Right forelimb (tissue), 1 donor: ENCODE measurements at places on chromosomes 4 and X.

DNA sequence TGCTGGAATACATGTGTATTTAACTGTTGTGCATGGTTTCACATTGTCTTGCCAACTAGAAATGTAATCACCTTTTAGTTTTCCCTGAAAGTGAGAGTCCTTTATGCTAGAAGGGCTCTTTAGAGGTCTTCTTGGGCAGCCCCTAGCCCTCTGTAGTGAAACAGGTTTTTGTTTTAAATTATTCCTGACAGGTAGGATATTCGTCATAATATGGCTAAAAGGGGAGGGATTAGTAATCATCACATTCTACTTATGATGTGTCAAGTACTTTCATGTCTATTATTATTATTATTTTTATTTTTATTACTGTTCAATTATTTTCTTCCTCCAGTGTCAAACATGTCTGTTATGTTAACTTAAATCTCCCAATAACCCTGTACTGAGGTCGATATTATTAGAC lies 35.5 kb downstream of the MSN start:
- no peak for DNase-seq

DNA sequence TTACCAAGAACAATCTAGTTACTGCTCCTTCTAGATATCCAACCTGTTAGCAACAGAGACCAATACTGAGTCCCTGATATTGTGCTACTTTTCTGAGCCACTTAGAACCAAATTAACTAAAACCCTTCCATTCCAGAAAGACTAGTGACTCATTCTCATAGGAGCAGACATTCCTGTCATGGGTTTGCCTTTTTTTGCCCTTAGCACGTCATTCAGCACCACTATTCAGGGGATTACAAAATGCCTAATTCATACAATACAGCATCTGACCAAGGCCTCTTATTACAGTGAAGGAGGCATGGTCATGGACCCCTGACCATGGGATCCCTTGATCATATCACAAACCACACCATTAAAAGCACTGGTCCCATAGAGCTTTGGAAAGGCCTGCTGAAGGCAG lies 123.8 kb upstream of the CXCL13 start:
- no peak for DNase-seq

DNA sequence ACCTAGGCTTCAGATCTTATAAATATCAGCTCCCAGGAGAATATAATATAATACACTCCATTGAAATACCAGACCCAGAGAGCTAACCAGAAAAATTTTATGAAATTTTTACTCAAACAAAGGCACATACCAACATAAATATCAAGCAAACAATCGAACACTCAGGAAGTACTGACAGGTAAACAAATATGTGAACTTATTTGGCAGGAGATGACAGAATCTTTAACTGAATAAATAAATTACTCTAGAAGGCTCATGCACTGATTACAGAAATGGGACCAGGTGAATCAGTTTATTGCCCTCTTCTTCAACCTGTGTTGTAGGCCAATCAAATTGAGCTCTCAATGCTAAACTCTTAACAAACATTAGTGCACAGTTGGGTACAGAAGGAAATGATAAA lies 225.2 kb upstream of the PABPC4L start:
- DNase-seq = no peak

- no peak for DNase-seq
These were observed 148.2 kb downstream of the COMMD8 start for GRCh38 chr4:47315346-47315745.

DNA sequence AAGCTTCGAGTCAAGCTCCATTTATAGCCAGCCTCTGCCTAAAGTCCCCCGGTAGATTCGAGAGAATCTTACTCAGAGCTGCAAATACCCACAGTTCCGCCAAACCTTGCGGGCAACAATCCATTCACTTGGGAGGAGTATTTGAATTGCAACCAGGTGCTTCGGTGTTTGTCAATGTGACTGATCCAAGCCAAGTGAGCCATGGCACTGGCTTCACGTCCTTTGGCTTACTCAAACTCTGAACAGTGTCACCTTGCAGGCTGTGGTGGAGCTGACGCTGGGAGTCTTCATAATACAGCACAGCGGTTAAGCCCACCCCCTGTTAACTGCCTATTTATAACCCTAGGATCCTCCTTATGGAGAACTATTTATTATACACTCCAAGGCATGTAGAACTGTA lies 11.2 kb downstream of the CD40LG start:
- DNase-seq = no peak

GRCh38 chr4:139794158-139794954 lies 128.7 kb downstream of the MGST2 start:
- no peak for DNase-seq

DNA sequence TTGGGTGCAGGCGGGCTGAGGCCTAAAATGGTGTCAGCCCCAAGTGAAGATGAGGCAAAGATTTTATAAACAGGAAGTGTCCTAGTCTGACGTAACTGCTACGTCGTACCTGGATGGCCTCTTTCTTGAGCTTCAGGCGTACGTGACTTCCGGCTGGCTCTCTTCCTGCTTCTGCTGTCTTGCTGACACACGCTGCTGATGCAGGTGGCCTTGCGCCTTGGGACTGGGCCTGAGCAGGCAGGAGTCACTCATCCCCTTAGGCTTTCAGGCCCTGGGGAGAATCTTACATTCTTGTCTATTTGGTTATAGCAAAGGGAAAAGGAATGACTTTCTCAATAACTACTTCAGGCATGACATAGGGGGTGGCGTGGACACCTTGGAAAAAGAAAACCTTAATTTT lies 20.1 kb upstream of the ABRAXAS1 start:
- DNase-seq = no peak

GRCh38 chrX:17617806-17618205 lies 119.5 kb upstream of the SCML1 start:
- no peak for DNase-seq

DNA sequence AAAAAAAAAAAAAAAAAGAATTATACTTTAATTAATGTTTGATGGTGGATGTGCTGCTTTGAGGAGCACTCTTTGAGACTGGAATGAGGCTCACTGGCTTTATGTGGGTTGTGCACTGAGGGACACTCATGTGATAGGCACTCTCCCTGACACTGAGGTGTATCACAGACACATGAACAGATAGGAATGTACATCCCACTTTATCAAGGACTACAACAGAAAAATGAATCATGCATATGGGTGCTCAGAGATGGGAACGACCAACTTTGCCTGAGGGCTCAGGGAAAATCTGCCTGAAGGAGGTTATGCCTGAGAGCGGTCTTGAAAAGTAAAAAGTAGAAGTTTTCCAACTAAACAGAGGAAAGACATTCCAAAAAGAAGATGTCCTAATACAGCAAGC lies 97.7 kb upstream of the RBPJ start:
- DNase-seq = no peak

DNA sequence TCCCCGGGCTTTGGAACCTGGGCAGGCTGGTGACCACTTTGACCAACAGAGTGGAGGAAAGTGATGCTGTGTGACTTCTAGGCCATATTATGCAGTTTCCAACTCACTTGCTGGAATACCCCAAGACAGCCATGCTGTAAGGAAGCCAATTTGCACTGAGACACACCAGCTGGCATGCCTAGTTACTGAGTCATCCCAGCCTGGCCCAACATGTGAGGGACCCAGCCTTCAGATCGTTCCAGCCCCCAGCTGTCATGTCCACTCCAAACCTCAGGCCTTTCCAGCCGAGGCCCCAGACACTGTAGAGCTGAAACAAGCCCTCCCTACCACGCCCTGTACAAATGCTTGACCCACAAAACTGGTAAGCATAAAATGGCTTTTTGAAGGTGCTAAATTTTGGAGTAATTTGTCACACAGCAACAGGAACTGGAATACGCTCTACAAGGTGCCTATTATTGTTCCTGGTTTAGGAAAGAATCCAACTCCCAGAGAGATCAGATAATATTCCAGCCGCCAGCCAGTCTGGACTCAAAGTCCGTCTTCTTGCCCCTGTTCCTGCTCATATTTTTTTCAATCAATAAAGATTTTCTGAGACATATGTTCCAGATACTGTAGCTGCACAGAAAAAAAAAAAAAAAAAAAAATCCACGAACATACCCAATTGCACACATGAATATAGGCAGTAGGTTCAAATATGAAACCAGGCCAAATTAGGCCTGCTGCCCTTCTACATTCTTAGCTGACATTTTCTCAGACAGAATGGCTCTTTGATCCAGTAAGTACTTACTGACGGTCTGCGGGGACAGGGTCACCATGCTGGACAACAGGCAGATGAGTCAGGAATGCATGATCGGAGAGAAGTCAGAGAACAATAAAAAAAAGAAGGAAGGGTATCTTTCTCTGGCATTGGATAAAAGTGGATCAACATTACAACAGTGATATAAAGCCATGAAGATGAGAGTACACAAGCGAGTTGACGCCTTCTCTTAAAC lies 35.1 kb downstream of the SH3KBP1 start:
- DNase-seq = no peak

GRCh38 chr4:52780206-52780605 lies 29.0 kb upstream of the ERVMER34-1 start:
- no peak for DNase-seq
